ENCODE measurements at places on chromosomes 5 and 9. TPM values are rescaled to one million over a fixed set of nuclear protein-coding genes. Genes with fewer than 3 reads are reported as not detected.

The GABRA1 gene
- total RNA-seq: not detected

The LRRC19 gene
- not detected for total RNA-seq

The PTGS1 gene
- 0.76 TPM for total RNA-seq

The SURF1 gene
- total RNA-seq: 21.3 TPM

The PFN3 gene
- not detected for total RNA-seq

The GABRP gene
- 0.98 TPM for total RNA-seq

The SMIM33 gene
- not detected for total RNA-seq

The CMYA5 gene
- 0.09 TPM for total RNA-seq

The CD14 gene
- total RNA-seq: 1.3 TPM

The KCNMB1 gene
- total RNA-seq: not detected

The NOTCH1 gene
- 66.1 TPM for total RNA-seq

The RAI14 gene
- total RNA-seq: 215 TPM

The CYFIP2 gene
- total RNA-seq: 5.7 TPM

The CXCL14 gene
- total RNA-seq: not detected

The PCDHGA5 gene
- 0.43 TPM for total RNA-seq

The ST6GALNAC6 gene
- total RNA-seq: 36.9 TPM

The ZDHHC11B gene
- total RNA-seq: not detected

The MYOT gene
- total RNA-seq: not detected

The PCDHGA11 gene
- total RNA-seq: 6.7 TPM

The PDE6A gene
- total RNA-seq: 0.11 TPM

The CATSPER3 gene
- total RNA-seq: under 0.01 TPM

The PCDHGB1 gene
- total RNA-seq: 1.6 TPM

The SNCB gene
- total RNA-seq: 0.43 TPM

The HAUS6 gene
- 11.2 TPM for total RNA-seq

The PPP3R2 gene
- not detected for total RNA-seq

The ANXA2R gene
- 10.5 TPM for total RNA-seq

The PCDHB16 gene
- 0.69 TPM for total RNA-seq

The F2RL1 gene
- total RNA-seq: 14.8 TPM

The TYRP1 gene
- 0.09 TPM for total RNA-seq

The SLC6A3 gene
- total RNA-seq: not detected

The TBC1D2 gene
- total RNA-seq: 1.4 TPM

The CER1 gene
- total RNA-seq: not detected

The OR1Q1 gene
- not detected for total RNA-seq

All from dermis lymphatic vessel endothelial cell (primary cell).